ENCODE measurements at places on chromosomes 3 and 15.

DNA sequence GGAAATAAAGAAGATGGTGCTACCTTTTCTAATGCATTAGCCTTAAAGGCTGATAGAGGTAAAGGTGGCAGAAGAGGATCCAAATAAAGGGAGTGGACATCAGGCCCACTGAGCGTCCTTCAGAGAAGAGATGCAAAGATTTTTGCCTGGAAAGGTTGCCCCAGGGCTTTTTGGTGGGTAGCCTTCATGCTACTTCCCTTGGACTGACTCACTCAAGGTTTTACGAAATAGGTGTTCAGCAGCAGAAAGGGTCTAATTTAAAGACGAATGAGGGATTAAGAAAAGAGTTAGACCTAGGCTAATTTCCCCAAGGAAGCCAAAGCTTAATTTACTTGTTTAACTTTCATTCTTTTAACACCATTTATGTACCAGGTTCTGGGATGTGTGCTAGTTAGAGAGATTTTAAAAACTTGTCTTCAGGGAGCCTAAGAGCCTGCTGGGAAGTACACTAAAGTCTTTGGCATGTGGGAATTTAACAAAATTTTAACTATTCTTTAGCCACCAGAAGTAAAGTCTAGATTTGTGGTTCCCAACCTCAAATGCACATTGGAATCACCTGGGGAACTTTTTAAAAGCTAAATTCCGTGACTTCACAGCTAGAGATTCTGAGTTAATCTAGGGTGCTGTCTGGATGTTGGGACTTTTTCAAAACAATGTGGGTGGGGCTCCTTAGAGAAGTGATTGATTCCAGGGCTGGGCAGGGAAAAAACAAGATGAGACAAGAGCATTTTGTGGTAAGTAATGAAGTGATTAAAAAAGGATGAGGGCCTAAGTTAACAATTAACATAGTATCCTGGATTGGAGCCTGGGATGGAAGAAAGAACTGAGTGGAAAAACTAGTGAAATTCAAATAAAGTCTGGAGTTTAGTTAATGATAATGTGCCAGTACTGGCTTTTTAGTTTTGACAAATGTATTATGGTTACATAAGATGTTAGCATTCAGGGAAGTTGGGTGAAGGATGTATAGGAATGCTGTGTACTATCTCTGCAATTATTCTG is 3.4 kb downstream of the IL20RB start:
- no peak for DNase-seq

GRCh38 chr15:90165659-90166489 is 35.3 kb upstream of the SEMA4B start:
- peak; percentile 73 for DNase-seq

- no peak for DNase-seq
Observed at GRCh38 chr15:89790661-89791060, 14.5 kb downstream of the MESP2 start.

DNA sequence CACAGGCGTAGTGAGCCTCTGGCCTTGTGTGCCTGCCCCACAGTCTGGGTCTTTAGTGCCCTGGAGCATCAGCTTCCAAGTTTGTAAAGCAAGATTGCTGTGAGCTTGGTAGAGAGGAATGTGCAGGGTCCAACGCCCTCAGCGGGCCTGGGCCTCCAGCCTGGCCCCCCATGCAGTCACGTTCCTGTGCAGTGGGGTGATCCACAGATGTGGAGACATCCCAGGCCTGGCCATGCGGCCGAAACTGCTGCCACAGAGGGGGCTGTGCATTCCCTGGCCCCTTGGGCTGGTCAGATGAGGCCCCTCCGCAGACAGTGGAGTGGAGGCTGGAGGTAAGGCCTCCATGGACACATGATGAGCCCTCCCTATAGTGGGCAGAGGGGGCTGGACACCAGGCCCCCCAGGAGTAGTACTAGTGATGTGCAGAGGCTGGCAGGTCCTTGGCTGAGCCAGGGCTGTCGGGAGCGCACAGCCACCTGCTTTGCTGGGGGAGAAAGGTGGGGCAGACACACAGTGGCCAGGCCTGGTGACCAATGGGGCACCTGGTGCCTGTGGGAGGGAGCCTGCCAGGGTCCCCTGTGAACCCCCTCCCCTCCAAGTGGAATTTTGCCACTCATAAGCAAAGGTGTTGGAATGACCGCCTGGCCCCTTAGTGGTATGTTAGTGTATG is 71.5 kb downstream of the EFCAB12 start:
- no peak for DNase-seq

- no peak for DNase-seq
Observed at GRCh38 chr3:100396967-100397366, 3.9 kb downstream of the TOMM70 start.

GRCh38 chr15:43404130-43404529 is 33.2 kb downstream of the TUBGCP4 start:
- no peak for DNase-seq

GRCh38 chr3:63642488-63642887 is 10.0 kb upstream of the SNTN start:
- DNase-seq: no peak

DNA sequence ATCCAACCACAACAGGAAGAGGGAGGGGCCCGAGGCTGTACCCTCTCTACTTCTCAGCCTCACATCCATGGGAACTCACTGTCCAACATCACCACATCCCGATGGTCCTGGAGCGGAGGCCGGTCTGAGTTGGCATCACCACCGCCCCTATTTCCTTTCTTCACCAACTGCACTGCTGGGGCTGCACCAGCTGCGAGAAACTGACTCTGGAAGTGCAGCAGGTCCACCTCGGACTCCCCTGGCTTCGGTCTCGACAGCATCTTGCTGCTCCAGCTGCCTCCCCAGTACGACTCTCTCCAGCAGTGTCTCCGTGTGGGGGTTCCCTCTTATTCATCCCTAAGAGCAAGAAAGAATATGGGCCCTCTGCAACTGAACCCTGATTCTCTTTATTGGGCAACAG is 7.2 kb downstream of the RPAP1 start:
- no peak for DNase-seq

- no peak for DNase-seq
Observed at GRCh38 chr15:93252780-93253179, 163.8 kb upstream of the RGMA start.

- no peak for DNase-seq
Observed at GRCh38 chr15:37638691-37639090, 295.7 kb upstream of the TMCO5A start.

GRCh38 chr3:192367616-192368015 is 359.7 kb downstream of the FGF12 start:
- no peak for DNase-seq

GRCh38 chr3:5650303-5650702 is 462.8 kb downstream of the EDEM1 start:
- DNase-seq: no peak

DNA sequence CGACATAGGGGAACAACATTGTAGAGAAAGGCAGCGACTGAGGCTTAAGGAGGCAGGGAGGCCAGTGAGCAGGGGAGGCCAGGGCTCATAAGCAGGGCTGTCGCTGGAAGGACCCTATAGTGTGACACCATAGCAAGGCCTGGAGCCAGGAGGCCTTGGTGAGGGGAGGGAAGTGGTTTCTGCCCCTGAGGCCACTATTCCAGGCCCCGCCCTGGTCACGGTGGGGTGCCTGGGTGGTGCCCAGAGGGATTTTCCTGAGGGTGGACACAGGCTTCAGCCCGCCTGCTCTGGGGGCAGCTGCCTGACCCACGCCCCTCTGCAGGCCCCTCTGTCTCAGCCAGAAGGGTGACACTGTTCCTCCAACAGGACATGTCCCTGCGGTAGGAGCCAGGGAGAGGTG is 147.8 kb upstream of the IQSEC1 start:
- DNase-seq: no peak

DNA sequence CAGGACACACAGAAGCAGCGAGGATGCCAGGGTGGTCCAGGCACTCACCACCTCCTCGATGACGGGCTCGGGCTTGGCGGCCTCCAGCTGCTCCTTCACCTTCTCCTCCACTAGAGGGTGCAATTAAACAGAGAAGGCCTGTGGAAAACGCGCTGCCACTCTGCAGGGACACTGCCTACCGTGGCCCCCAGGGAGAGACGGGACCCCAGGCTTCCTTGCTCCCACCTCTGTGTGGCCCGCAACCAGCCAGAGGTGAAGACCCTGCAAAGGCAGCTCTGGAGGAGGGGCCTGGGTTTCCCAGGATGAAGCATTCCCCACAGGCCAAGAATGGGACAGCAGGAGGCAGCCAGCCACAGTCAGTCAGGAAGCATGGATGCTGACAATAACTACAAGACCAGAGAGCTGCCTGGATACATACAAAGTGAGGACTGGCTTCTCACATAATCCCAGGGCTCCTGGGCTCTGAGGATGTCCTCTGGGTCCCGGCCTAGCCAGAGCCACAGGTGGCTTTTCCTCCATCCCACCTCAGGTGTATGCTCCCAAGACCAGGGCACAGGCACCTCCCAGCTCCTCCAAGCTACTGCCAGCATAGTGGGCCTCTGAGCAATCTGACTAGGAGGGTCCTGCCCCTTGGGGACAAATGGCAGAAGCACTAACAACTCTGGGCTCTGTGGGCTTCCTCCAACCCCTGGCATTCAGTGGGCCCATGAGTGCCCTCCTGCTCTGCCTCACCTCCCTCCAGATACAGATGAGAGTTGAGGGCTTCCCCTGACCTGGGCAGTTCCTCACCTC is 46.2 kb downstream of the PTH1R start:
- DNase-seq: no peak

GRCh38 chr3:183341545-183342288 is 86.7 kb downstream of the MCF2L2 start:
- DNase-seq: no peak

DNA sequence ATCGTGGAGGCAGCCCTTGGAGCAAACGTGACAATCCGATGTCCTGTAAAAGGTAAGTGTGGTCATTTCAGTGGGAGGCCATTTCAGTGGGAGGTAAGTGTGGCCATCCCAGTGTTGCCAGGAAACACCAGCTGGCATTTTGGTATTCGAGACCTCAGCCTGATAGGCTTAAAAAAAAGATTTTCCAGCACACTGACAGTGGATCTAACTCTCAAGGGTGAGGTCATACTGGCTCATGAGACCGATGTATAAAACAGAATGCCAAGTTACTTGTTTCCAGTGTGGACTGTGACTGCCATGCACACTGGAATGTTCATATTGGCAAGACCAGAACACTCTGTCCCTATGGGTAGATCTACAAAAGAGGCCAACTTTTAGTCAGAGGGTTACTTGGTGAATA is 244.4 kb upstream of the GOLGA6L4 start:
- no peak for DNase-seq

GRCh38 chr3:36674816-36675215 is 89.5 kb downstream of the DCLK3 start:
- DNase-seq: no peak

All from activated CD8-positive, alpha-beta memory T cell treated with anti-CD3 and anti-CD28 coated beads, Interleukin-2, amount 50 U/mL, for 48 hours (primary cell).